KG1 (cell line): ENCODE measurements at places on chromosomes 7 and 10.

- DNase-seq: no peak
Observed at GRCh38 chr7:125390981-125391380, 461.4 kb upstream of the POT1 start.

GRCh38 chr10:52266858-52267257 lies 47.2 kb upstream of the DKK1 start:
- no peak for DNase-seq

DNA sequence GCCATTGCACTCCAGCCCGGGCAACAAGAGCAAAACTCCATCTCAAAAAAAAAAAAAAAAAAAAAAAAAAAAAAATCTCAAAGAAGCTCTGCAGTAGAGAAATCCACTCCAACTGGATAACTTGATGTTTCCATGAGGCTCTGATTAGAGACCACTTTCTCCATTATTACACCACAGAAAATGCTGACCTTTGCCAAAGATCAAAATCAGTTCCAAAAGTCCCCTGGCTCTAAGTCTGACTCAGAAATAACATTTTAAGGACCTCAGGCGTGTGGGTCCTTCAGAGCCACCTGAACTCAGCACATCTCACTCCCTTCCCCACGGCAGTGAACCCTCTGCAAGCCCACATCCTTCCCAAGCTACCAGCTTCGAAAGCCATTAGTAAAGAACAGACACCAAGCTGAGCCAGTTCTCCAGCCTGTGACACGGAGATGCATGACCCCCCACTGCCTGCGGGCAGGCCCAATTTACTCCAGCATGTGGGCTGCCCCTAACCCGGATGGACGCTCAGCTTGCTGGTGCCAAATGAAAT lies 13.8 kb upstream of the TMEM120A start:
- no peak for DNase-seq

GRCh38 chr10:130226012-130226411 lies 89.8 kb downstream of the GLRX3 start:
- no peak for DNase-seq

DNA sequence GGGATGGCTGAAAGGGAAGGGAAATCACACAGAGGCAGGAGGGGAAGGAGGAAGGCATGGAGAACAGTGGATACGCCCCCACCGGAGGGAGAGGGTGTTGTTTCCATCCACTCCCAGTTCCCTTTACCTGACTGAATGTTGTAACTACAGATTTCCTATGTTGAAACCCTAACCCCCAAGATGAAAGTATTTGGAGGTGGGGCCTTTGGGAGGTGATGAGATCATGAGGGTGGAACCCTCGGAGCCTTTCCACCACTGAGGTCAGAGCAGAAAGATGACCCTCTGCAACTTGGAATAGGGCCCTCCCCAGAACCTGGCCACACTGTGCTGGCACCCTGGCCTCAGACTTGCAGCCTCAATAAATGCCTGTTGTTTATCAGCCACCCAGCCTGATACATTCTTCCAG lies 48.6 kb upstream of the CNPY1 start:
- no peak for DNase-seq

- no peak for DNase-seq
Observed at GRCh38 chr7:27920281-27920946, 180.5 kb downstream of the TAX1BP1 start.

DNA sequence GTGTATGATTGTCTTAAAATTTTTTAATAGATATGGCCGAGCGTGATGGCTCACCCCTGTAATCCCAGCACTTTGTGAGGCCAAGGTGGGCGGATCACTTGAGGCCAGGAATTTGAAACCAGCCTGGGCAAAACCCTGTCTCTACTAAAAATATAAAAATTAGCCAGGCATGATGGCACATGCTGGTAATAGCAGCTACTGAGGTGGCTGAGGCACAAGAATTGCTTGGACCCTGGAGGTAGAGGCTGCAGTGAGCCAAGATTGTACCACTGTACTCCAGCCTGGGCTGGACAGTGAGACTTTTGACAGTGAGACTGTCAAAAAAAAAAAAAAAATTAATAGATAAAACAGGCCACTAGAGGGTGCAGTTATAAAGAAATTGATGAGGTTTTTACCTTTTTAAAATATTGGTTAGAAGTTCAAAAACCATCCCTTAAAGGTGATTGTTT lies 20.5 kb downstream of the NOM1 start:
- DNase-seq: no peak

DNA sequence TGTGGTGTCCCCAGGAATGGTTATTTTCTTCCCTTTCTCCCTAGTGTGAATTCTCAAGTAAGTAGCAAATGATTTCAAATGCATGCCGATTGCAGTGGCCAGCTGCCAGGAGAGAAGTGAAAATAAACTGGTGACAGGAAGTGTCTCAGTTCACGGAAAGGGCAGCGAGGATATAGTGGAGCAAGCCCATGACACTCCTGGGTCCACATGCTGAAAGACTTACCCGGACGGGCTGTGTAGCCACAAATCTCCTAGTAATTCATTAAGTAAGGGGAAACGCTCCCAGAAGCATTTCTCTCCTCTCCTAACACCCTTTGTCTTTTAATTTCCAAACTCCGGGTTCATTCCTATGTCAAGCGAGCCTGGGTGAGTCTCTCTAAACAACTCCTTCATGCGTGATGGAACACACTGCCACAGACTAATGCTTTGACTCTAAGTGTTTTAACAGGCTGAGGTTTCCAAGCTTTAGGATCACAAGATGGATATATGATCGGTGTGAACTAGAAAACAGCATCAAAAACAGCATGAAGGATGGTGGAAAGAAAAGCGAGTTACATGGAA lies 125.6 kb downstream of the CYP26A1 start:
- DNase-seq: peak; percentile 12

DNA sequence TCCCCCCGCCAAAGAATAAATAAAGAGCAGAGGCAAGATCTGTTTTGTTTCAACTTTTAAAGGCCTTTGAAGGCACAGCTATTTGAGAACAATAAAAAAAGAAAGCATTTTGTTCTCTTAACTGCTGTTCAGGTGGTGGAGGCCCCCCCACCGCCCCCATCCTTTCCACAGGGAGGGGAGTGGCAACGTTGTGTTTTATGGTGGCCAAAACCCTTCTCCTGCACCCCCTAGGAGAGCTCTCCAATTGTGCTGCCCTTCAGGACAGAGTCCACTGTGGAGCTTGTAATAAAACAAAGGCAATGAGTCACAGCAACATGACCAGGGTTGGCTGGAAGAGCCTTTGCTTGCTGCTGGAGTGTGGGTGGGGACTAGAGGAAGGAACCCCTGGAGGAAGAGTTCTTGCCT lies 987.9 kb downstream of the KCNMA1 start:
- DNase-seq: no peak

DNA sequence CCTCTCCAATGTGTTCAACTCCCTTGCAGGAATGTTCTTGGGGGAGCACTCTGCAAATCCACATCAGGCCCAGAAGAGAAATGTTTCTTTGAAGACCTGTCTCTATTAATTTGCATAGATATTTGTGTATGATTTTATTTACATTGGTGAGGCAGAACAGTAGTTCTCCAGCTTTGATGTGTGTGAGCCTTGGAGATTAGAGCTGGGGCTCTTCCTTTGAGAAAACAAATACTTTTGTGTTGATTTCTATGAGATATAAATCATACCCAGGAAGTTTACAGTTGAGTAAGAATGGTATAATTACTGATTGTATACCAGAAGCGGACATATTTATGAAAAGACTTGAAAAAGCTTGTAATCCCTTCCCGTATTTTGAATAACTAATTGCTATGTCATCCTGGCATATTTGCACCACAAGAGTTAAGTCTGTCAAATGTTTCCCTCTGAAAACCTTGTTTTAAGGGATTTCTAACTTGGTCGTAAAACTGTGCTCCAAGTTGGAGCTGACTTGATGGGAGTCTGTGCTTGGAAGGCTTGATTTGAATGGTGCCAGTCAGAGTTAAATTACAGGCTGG lies 468.5 kb downstream of the LRMDA start:
- no peak for DNase-seq

GRCh38 chr7:128035712-128036111 lies 4.5 kb upstream of the LRRC4 start:
- DNase-seq: no peak
